ENCODE measurements at places on chromosomes 5 and 9.

GRCh38 chr9:84255696-84256095 is 84.9 kb downstream of the SLC28A3 start:
- no peak for DNase-seq

DNA sequence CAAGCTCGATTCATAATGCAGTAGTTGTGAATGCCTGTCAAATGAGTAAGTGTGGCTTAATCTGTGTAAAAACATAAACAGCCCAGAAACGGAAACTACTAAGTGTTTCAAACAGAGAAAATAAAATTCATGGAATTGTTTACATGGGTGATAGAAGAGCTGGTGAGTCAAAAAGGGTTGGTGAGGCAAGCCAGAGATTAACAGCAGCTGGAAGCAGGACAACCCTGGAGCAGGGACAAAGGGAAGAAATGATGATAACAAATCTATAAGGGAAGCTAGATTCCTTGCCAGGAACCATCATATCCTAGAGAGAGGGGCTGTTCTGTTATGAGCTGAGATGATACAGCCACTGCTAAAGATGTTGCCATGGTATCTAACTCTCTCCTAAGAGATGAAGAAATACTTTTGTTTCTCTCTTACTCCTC is 18.0 kb upstream of the PRR16 start:
- peak; percentile 41 for DNase-seq

DNA sequence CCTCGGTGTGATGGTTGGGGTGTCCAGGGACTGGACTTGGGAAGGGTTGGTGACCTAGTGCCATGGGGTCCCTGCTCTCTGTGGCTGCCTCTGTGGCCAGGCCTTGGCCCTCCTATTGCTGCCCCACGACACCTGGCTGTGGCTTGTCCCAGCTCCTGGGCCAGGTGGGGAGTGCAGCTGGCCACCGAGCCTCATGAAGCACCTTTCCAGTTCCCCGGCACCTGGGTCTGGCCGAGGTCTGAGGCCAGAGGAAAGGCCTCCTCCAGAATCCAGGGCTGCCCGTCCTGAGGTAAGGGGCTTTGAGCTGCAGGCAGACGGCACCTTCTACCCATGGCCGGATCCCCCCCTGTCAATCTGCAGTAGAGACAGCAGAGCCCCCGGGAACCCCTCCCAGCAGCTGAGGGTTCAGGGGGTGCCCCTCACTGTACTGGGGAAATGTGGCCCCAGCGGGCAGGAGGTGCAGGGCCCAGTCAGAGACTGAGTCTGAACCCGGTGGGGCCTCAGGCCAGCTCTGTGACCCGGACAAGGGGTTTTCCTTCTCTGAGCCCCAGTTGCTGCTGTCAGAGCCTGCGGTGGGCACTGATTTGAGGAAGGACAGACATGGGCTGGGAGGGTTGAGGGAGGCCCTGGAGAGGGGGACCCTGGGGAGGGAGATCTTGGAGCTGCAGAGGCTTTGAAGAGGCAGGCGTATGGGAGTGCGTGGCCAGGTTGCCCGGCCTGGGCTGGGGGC is 54.5 kb downstream of the RXRA start:
- DNase-seq = no peak

- peak; percentile 28 for DNase-seq
These were observed 42.5 kb downstream of the RALGPS1 start for GRCh38 chr9:126956917-126957686.

DNA sequence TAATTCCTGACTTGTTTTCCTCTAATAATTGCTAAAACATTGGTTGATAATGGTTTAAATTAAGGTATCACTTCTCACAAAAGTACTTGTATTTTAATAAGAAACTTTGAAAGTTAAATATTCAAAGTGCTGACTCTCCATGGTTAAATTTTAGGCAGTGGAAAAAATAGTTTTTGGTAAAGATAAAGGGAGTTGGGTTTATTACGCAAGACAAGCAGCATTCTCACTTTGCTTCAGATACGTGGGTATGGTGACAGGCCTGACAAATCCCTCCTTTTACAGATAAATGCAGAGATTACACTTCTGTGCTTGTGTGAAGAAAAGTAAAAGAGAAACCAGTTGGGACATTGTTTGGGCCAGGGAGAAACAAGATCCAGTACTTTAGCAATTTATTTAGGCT is 14.5 kb upstream of the FAM170A start:
- DNase-seq = no peak

GRCh38 chr9:14866200-14866749 is 44.0 kb downstream of the FREM1 start:
- no peak for DNase-seq

- no peak for DNase-seq
These were observed 122.9 kb downstream of the BASP1 start for GRCh38 chr5:17340379-17340778.

DNA sequence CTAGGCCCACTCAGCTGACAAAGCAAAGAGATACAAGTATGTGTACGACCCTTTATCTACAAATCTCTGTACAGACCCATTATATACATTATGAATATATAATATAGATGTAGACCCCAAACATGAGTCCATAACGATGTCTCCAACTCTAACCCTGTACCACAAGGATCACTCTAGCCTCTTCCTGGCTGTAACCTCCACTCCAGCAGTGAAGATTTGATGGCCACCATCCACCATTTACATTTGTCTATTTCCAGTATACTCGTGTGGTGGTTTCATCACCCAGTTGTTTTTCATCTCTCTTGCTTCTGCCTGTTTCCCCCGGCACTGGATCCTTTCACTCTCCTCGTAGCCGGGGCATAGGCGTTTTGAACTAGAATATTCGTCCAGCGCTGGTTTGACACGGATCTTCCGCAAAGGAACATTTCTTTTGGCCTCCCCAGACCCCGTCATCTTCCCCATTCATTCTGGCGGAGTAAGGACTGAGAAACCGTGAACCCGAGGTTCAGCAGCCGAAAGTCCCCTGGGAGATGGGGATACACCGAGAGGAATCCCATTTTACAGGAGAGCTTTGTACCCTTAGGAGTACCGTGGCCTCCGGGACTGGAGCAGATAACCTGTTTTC is 828 bp upstream of the TRIO start:
- DNase-seq = no peak

DNA sequence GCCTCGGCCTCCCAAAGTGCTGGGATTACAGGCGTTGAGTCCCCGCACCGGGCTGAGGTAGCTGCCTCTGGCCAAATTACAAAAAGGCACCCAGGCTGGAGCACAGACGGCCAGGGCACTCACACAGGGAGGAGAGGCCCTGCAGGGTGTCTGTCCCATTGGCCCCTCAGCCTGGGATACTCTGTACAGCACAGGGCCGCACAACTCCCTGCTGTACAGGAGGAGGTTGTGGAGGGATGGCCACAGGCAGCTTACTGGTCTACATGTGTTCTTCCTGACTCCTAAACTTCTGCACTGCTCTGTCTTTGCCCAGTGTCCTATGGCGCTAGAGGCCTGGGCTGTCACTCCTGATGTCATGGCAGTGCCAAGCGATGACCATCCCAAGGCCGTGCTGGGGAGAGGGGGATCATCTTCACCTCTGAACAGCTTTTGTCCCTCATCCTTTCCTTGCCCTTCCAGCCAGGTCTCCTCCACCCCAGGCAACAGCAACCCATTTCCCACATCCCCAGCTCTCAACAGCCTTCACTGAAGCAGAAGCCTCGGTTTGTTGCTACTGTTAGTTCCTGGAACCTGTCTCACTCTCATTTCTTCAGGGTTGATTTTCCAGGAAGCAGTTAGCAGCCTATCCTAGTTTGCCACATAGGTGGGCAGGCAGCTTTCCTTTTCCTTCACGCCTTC is 1.8 kb upstream of the CNOT6 start:
- DNase-seq = no peak

DNA sequence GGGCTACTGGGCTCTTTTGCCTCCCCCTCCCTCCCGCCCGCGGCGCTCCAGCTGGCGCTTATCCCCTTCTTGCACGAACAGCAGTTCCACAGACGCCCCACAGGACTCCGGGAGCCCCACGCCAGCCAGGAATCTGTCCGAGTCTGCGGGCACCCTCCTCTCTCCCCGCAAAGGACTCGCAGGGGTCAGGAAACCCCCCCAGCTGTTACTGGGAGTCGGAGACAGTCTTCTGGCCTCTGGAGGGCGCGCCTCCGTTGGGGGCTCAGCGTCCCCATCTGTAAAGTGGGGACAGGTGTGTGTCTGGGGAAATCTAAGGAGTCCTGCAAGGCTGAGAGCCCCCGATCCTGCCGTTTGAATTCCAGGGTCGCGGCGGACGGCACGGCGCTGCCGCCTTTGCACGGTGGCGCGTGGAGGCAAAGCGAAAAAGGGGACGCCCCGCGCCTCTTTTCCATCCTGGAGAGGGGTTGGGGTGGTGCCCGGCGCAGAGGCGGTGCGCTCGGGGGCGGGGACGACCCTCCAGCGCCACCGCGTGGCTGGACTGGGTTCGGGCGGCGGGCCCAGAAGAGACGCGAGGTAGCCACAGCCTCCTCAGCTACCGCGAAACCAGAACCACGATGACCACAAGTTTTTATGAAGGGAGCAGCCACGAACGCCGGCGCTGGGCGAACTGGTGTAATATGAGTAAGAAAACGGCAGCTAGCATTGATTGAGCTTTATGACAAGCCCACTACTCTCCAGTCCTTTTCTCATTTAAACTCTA is 2.8 kb upstream of the CCIN start:
- peak; percentile 87 for DNase-seq

DNA sequence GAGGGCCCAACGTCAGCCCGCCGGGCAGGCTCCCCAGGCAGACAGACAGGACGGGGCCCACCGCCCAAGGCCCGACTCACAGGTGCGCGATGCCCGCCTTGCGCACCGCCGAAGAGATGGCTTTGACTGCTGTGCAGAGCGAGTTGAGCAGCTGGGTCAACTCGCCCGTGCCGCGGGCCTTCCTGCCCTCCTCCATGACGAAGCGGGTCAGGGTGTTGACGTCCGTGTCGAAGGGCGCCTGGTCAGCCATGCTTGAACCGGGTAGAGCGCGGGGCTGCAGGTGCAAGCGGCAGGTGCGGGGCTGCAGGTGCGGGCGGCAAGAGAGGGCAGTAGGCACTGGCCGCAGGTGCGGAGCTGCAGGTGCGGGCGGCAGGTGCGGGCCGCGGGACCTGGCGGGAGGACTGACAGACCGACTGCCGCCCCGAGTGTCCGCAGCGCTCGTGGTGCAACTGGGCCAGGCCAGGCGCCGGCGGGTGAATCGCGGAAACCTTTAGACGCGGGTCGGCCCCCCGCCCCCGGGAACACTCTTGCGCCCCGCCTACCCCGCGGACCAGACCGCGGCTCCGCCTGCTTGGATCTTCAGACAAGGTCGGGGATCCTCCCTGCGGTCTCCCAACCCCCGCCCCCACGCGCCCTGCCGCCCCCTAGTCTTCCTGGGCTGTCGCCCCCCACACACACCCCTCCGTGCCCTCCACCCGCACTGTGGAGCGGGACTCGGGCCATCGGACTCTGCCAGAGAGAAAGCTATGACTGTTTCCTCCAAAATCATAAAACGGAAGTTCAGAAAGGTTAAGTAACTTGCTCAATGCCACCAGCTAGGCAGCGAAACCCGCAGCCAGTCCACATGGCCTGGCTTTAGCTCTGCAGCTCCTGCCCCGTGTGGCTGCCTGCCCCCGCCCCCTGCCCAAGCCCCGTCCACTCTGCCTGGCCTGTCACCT is at the start of gene FBP1:
Gene FBP1 (minus strand): TSS at position 458 of the 938 bp plus-strand sequence. CDS start 208 bp downstream, at position 250.
- DNase-seq = no peak

- DNase-seq = no peak
These were observed 80.2 kb downstream of the TMEM174 start for GRCh38 chr5:73253047-73253660.

- DNase-seq = no peak
These were observed 202.0 kb upstream of the KLF9 start for GRCh38 chr9:70616228-70616990.

DNA sequence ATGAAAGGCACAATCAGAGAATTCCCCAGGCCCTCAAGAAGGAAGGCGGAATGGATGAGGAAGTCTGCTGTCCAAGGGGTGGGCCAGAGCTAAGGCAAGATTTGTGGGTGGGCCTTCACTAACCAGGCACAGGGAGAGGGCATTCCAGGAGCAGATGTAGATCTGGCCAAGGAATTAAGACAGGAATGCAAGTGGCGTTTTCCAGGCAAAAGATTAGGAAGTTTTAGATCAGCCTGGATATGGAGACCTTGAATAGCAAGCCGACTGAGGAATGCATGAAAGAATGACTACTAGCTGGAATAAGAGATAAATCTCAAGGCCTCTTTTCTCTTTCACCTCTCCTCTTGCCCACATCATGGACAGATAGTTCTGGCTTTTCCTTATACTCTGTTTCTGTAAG is 68.5 kb downstream of the GHR start:
- no peak for DNase-seq

GRCh38 chr5:61330845-61331406 is 1.1 kb upstream of the ZSWIM6 start:
- DNase-seq = no peak

DNA sequence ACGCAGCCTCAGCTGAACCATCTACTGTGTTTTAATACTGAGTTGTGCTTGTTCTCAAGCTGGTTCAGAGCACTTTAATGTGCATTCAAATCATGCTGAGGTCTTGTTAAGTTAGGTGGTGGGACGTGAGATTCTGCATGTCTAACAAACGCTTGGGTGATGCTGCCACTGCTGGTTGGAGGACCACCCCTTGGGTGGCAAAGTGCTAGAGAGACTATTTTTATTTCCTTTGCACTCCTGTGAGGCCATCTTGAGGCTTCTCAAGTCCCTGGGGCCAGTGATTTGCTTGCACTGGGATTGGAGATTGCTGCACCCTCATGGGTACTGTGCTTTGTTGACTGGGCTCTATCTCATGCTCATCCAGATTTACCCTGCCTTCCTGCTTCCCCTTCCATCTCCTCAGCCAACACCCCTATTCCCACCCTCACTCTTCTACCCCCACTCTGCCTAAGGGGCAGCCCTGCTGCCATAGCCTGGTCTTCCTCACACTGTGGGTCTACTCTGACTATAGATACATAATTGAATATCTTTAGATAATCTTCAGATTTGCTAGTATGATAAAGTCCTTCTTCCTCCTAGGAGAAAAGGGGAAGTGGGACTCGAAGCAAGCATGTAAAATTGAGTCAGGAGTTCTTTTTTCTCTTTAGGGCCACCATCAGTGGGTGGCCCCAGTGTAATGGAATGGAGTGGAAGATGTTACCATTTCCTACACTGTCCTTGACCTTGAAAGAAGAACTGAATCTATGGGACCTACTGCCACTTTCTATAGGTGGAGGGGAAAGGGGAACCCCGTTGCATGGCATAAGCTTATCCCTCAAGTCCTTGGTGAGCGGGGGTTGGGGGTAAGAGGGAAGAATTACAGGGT is 45.1 kb upstream of the SUB1 start:
- no peak for DNase-seq
